Airway epithelial cell (primary cell): ENCODE measurements at places on chromosomes 11 and 22. TPM values are rescaled to one million over a fixed set of nuclear protein-coding genes. Genes with fewer than 3 reads are reported as not detected.

BAIAP2L2 gene
- 0.35 and 0.51 TPM in 2 replicates for total RNA-seq

GSTT2 gene
- total RNA-seq = not detected in 2 replicates

FXYD2 gene
- total RNA-seq = not detected in 2 replicates

MMP12 gene
- not detected in 2 replicates for total RNA-seq

TLCD5 gene
- total RNA-seq = 1.3 and 2.0 TPM in 2 replicates

RAB38 gene
- total RNA-seq = 86.3 and 86.4 TPM in 2 replicates

RPS6KB2 gene
- 79.5 and 85.2 TPM in 2 replicates for total RNA-seq

CASP12 gene
- not detected in 2 replicates for total RNA-seq

SMTNL1 gene
- total RNA-seq = not detected in 2 replicates
